ENCODE measurements at places on chromosomes 12 and 14. TPM values are rescaled to one million over a fixed set of nuclear protein-coding genes. Genes with fewer than 3 reads are reported as not detected.
A peak's percentile ranks its signal among the peaks of the same experiment; 100 is the strongest.

BEGAIN gene
- polyA plus RNA-seq = 4.9 TPM

SAMD15 gene
- 0.35 TPM for polyA plus RNA-seq

ATF7 gene
- polyA plus RNA-seq = 54.4 TPM

KLHL33 gene
- 0.97 TPM for polyA plus RNA-seq

PNN gene
- polyA plus RNA-seq = 80.4 TPM

PRB3 gene
- not detected for polyA plus RNA-seq

NID2 gene
- polyA plus RNA-seq = 86.3 TPM

TAS2R9 gene
- not detected for polyA plus RNA-seq

- no peak for DNase-seq
Measured at GRCh38 chr12:119145367-119145766, 33.4 kb upstream of the HSPB8 start.

DNA sequence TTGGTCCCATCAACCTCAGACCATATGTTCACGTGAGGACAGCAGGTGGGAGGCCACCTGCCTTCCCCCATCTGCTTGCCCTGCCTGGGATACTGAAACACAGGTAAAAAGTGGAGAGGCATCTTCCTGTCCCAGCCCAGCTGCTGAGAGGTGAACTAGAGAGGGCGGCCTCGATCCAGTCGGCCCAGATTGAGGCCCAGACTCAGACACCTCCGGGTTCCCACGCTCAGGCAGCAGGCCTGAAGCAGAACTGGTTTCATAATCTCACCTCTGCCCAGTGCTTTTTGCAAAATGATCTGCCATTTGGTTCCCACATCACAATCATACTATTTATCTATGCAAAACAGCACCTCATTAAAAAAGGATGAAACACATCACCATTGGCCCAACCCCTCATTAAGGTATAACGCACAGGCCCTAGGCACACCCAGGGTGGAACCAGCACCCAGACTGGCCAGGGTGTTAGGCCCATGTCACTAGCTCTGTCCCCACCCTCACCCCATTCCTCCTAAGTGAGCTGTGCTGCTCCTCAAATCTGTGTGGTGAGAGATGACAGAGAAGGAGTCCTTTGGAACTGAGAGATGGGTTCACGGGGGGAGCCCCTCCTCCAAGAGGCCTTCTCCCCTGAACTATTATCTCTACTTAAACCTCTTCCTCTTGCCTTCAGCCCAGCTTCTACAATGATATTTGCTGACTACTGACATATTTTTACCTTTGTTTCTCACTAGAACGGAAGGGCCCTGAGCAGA is 81.1 kb downstream of the ZFP36L1 start:
- DNase-seq = no peak

DNA sequence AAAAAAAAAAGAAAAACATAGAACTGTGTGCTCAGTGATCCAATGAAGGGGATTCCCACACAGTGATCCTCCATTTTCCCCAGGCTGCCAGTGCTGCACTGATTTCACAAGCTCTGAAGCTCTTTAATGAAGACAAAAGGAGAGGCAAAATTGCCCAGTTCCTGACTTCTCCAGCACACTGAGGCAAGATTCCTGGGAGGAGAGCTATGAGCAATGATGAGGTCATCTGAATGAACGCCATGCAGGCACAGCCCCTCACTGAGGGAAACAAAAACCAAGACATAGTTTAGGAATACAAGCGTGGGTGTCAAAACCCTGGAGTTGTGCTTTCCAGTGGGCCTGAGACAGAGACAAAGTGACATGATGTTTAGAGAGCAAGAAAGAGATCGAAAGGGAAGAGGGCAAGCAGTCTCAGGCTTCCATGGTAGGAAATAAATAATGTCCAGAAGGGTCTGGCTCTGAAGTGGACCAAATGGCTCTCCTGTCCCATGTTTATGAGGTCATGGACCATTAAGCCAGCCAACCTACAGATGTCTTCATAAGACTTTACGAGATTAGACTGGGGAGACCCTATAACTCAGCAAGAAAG is 40.9 kb upstream of the SMUG1 start:
- DNase-seq = peak; percentile 32

- DNase-seq = no peak
Measured at GRCh38 chr12:106213662-106214061, 34.2 kb downstream of the CKAP4 start.

GRCh38 chr12:100127766-100128511 is 14.7 kb downstream of the BLTP3B start:
- no peak for DNase-seq
